ENCODE measurements at places on chromosomes 2 and 18. TPM values are rescaled to one million over a fixed set of nuclear protein-coding genes. Genes with fewer than 3 reads are reported as not detected.

Gene ABHD1
- 0.49 TPM for polyA plus RNA-seq

Gene CNGA3
- 0.66 TPM for polyA plus RNA-seq

Gene ALPI
- polyA plus RNA-seq, result not detected

Gene MTCL1
- polyA plus RNA-seq, result 33.0 TPM

Gene NXPH2
- polyA plus RNA-seq, result 13.0 TPM

Gene CNTNAP5
- polyA plus RNA-seq, result 0.03 TPM

Gene BBS5
- 6.7 TPM for polyA plus RNA-seq

Gene AQP12A
- polyA plus RNA-seq, result 0.76 TPM

Gene SLC5A7
- polyA plus RNA-seq, result 0.09 TPM

Gene RAD51AP2
- 0.11 TPM for polyA plus RNA-seq

Gene RGPD8
- polyA plus RNA-seq, result 2.3 TPM
